A549 treated with RU486 at 1 μM for 4 hours (cell line): ENCODE measurements at places on chromosomes 3 and 15. TPM values are rescaled to one million over a fixed set of nuclear protein-coding genes. Genes with fewer than 3 reads are reported as not detected.

Gene DNAH12
- total RNA-seq = 0.02 to 0.13 TPM (median 0.04 TPM) in 3 of 5 replicates, not detected in the others

Gene TMCO5A
- total RNA-seq = not detected in 5 replicates

Gene IL17RE
- total RNA-seq = 0.88 to 1.8 TPM (median 1.5 TPM) in 5 replicates

Gene FETUB
- 0.07 to 0.37 TPM (median 0.26 TPM) in 3 of 5 replicates, not detected in the others for total RNA-seq

Gene CACNA1D
- total RNA-seq = 0.42 to 0.97 TPM (median 0.81 TPM) in 5 replicates

Gene GOLGA8K
- 0.42 to 1.0 TPM (median 0.75 TPM) in 5 replicates for total RNA-seq

Gene CLDN18
- total RNA-seq = not detected in 5 replicates

Gene TEX264
- total RNA-seq = 56.4 to 70.3 TPM (median 66.8 TPM) in 5 replicates

Gene ALDH1L1
- total RNA-seq = 0.11 to 0.30 TPM (median 0.16 TPM) in 5 replicates
